Activated naive CD8-positive, alpha-beta T cell treated with anti-CD3 and anti-CD28 coated beads for 36 hours (primary cell): ENCODE measurements at places on chromosomes 12 and 14. TPM values are rescaled to one million over a fixed set of nuclear protein-coding genes. Genes with fewer than 3 reads are reported as not detected.
A peak's percentile ranks its signal among the peaks of the same experiment; 100 is the strongest.

GRCh38 chr14:61860294-61860918 lies 98.2 kb downstream of the SNAPC1 start:
- peak; percentile 61 for DNase-seq

DNA sequence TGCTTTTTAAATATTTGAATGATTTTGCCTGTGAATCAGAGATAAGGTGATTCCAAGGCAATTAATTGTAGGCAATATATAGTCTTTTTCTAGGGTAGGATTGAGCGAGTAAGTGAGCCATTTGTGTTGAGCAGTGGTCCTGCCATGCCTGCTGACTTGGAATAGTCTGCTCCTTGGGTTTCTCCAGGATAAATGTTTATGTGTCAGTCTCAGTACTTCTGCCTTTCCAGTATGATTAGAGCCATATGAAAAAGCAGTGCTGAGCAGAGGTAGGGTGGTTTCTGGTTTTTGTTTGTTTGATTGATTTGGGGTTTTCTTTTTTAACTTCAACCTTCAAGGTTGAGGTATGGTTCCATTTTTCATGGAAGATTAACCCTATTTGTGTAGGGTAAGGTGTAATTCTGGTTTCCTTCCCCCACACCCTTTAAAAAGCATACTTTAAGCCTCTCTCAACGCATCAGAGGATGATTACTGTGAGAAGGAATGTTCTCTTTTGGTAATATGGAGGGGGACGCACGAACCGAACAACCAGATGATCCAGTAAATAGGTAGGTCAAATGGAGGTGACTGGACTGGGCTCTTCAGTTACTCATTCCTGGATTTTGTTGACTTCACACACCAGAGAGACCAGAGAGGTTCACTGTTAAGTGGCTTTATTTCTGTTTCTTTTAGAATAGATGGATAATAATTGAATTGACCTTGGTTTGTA lies 22.7 kb downstream of the FRMD6 start:
- no peak for DNase-seq

DNA sequence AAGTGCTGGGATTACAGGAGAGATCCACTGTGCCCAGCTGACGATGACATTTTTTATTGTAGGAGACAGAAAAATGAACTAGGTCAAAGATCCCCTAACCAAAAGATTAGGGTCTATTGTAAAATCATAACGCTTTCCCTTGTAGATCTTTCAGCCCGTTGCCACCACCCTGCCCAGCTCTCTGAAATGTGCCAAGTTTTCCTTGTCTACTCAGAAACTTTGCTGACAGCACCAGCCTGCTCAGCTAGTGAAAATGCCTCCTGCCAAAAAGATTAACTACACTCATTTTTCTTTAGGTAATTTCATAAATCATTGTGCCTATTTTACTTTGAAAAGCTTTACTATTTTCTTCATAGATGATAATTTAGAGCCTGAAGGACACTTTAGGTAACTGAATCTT lies 28.2 kb upstream of the RASSF3 start:
- no peak for DNase-seq

- no peak for DNase-seq
These were observed 19.1 kb downstream of the BBS10 start for GRCh38 chr12:76329159-76329558.

DNA sequence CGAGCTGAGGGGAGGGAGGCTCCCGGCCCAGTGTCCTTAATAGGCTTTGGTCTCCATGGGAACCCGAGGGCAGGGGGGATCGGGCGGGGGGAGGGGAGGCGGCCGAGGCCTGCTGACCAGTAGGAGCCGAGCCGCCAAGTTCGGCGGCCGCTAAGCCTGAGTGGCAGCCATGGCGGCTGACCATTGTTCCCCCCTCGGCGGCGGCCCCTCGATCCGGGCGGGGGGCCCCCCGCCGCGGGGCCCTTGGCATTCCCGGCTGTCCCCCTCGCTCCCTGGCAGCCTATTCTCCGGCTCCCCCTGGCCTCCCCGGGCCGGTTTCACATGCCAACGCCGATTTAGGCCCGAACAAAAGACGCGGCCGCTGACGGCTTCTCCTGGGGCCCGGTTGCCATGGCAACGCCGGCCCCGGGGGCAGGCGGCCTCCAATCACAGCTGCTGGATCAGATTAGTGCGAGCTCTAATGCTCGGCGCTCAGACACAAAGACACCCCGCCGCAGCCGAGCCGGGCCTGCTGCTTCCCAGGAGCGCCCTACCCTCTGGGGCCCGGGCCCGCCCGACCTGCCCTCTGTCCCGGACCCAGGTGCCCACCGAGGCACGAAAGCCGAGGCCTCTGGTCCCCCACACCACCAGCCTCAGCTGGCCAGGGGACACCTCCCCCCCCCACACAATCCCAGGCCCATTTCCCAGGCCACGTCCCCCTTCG lies 7.3 kb downstream of the MSI1 start:
- peak; percentile 60 for DNase-seq

DNA sequence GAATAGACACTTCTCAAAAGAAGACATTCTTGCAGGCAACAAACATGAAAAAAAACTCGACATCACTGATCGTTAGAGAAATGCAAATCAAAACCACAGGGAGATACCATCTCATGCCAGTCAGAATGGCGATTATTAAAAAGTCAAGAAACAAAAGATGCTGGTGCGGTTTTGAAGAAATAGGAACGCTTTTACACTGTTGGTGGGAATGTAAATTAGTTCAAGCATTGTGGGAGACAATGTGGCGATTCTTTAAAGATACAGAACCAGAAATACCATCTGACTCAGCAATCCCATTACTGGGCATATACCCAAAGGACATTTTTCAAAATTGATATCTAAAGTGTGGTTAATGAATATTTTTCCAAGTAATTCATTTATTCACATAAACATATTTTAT lies 39.6 kb upstream of the LIN7A start:
- no peak for DNase-seq

Gene DICER1
- total RNA-seq: 60.3 TPM

Gene KRT86
- not detected for total RNA-seq

Gene PCED1B
- 117 TPM for total RNA-seq

Gene PTPN6
- total RNA-seq: 457 TPM
